Panc1 (cell line): ENCODE measurements at places on chromosomes 1 and 21.

GRCh38 chr1:53299233-53299632 lies 28.6 kb downstream of the LRP8 start:
- no peak for DNase-seq

GRCh38 chr1:84303314-84303830 lies 1.9 kb downstream of the SAMD13 start:
- peak; percentile 48 for DNase-seq

GRCh38 chr21:32597205-32597604 lies 11.9 kb upstream of the TCP10L start:
- peak; percentile 74 for DNase-seq

DNA sequence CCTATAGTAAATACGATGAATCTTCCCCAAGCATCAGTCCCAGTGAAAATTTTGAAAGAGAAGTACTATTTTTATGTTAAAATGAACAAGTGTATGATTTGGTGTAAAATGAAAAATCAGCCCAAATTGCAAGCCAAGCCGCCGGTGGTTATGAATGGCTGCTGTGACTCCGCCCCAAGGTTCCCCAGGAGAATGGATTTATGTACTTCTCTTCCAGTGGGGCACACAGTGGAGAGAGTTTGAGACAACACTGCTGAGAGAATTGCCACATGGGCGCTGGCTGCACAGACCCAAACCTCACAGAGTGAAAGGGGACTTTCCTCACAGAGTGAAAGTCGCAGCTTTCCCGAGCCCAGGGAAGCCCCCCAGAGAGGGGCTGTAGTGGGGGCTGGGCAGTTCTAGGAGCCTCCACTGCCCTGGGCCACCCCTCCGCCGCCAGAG lies 24.0 kb downstream of the CDK18 start:
- DNase-seq = no peak

GRCh38 chr1:68140536-68140935 lies 90.1 kb upstream of the DIRAS3 start:
- no peak for DNase-seq

- no peak for DNase-seq
Observed at GRCh38 chr1:32200226-32201010, at the start of gene CCDC28B. Gene CCDC28B, plus strand, starts transcription at chr1:32200595. Its CDS starts 1,341 bp downstream, at chr1:32201936.

GRCh38 chr1:78126506-78126905 lies 80.7 kb downstream of the GIPC2 start:
- DNase-seq = no peak

DNA sequence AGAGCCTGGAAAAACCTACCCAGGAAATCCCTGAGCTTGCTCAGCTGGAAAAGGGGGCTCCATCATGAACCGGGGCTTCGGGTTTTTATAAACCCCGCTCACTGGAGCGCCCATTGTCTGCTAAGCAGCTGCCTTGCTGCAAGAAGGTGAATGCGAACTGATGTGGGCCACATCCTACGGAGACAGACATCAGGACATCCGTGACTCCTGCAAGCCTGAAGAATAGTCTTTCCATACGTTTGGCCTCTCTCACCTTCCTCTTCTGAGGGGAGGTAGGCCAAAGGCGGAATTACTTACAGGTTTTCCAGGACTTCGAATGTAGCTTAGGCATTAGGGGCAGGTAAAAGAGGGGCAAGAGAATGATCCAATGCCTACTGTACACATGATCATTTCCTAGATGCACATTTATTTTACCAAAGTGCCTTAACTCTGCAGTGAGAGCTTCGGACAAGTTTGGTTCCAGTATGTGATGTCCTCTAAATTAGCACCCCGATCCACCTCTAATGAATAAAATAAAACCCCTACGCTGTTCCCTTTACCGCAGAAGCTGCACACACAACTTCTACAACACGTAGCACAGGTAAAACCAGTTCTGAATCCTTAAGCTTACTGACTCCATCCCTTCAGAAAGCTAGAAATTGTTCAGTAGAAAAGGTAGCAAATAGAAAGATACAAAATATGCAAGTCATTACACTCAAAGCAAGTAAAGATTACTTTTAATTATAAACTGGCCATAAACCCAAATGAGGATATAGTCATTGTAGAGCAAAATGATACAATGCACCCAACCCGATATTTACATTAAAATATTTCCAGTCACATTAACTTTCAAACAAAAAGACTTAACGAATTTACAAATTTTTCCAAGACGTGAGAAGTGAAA lies 866 bp upstream of the SORT1 start:
- no peak for DNase-seq

DNA sequence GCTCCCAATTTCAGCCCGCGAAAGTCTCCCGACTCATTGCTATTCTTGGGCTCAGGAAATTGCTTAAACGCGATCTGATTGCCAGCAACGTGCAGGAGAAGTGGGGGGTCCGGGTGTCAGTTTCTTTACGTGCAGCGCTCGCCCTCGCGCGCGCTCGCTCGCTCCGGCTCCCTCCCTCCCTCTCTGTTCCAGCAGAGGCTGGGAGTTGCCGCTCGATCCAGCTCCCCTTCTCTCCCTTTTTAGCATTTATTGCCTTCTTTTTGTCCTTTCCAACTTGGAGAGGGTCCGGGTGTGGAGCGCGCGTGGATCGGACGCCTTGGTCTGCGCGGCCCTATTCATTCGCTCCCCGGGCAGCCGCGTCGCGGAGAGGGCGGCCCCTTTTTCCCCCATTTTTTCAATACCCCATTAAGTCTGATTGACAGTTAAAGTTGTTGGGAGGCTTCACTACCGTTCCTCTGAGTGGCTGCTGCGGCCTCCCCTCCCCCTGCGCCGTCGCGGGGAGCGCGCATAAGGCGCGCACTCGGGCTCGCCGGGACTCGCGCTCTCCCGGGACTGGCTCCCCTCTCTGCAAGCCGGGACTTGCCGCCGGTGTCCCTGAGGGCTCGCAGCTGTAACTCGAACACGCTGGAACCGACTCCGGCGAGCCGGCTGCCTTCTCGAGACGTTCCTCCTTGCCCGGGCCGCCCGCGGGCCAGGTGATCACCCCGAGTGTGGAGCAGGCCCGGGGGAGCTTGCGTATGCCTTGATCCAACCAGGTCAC lies at the start of gene DHRS3:
Gene DHRS3, minus strand, starts transcription at position 310 of the 760 bp plus-strand sequence. CDS start 862 bp downstream, outside the sequence.
- no peak for DNase-seq

- DNase-seq = no peak
Observed at GRCh38 chr1:113191579-113192076, 118.6 kb downstream of the LRIG2 start.

GRCh38 chr1:59186656-59187055 lies 110.2 kb upstream of the FGGY start:
- DNase-seq = no peak

GRCh38 chr1:59146651-59147358 lies 150.1 kb upstream of the FGGY start:
- DNase-seq = no peak
